ENCODE measurements at places on chromosomes 7 and 10.

- DNase-seq, result no peak
These were observed 184.4 kb downstream of the GRID1 start for GRCh38 chr10:86182150-86182549.

GRCh38 chr10:102153093-102153620, 968 bp downstream of the NOLC1 start:
- no peak for DNase-seq

- no peak for DNase-seq
These were observed 25.0 kb downstream of the C10orf105 start for GRCh38 chr10:71694567-71694968.

GRCh38 chr10:63713191-63714144, 192.3 kb downstream of the REEP3 start:
- no peak for DNase-seq

- peak; percentile 95 for DNase-seq
These were observed 180.2 kb upstream of the FZD8 start for GRCh38 chr10:35822316-35822715.

All from coronary artery (tissue), 2 donors.